ENCODE measurements at places on chromosomes 3 and 15. TPM values are rescaled to one million over a fixed set of nuclear protein-coding genes. Genes with fewer than 3 reads are reported as not detected.

APBA2 gene
- total RNA-seq = 2.0 TPM

SLC6A20 gene
- not detected for total RNA-seq

ZPLD1 gene
- total RNA-seq = not detected

RETNLB gene
- not detected for total RNA-seq

NDN gene
- total RNA-seq = 40.0 TPM

LMCD1 gene
- total RNA-seq = 48.1 TPM

TMEM158 gene
- total RNA-seq = 0.60 TPM

CTXND1 gene
- total RNA-seq = 1.7 TPM

EEF1AKMT4 gene
- total RNA-seq = 1.7 TPM

GOLGA6L1 gene
- not detected for total RNA-seq

RARB gene
- total RNA-seq = 17.5 TPM

CCDC174 gene
- 9.7 TPM for total RNA-seq

WDR76 gene
- 2.1 TPM for total RNA-seq

THRB gene
- total RNA-seq = 25.9 TPM

HDC gene
- total RNA-seq = 0.57 TPM

EFHB gene
- not detected for total RNA-seq

THSD4 gene
- 73.1 TPM for total RNA-seq

GOLGA6A gene
- not detected for total RNA-seq

CLRN1 gene
- total RNA-seq = not detected

KLF13 gene
- total RNA-seq = 63.4 TPM

ALDH1A3 gene
- 3.7 TPM for total RNA-seq

PIERCE2 gene
- 6.2 TPM for total RNA-seq

All from Right ventricle myocardium inferior (tissue), 1 donor.